ENCODE measurements at places on chromosomes 7 and 10.

- H3K4me3 ChIP-seq, result no peak overlapping the region
- H3K4me1 ChIP-seq, result no peaks in the 10 kb centered on the region
- DNase-seq, result no peak
- no peak overlapping the region for H3K27ac ChIP-seq
- H3K27me3 ChIP-seq, result no peaks in the 10 kb centered on the region
These were observed 80.1 kb downstream of the OSBPL3 start for GRCh38 chr7:24899905-24900304.

- no peaks in the 10 kb centered on the region for H3K36me3 ChIP-seq
- no peak overlapping the region for H3K4me3 ChIP-seq
- DNase-seq, result no peak
- H3K27ac ChIP-seq, result no peak overlapping the region
These were observed 190.9 kb upstream of the YAE1 start for GRCh38 chr7:39375047-39375873.

DNA sequence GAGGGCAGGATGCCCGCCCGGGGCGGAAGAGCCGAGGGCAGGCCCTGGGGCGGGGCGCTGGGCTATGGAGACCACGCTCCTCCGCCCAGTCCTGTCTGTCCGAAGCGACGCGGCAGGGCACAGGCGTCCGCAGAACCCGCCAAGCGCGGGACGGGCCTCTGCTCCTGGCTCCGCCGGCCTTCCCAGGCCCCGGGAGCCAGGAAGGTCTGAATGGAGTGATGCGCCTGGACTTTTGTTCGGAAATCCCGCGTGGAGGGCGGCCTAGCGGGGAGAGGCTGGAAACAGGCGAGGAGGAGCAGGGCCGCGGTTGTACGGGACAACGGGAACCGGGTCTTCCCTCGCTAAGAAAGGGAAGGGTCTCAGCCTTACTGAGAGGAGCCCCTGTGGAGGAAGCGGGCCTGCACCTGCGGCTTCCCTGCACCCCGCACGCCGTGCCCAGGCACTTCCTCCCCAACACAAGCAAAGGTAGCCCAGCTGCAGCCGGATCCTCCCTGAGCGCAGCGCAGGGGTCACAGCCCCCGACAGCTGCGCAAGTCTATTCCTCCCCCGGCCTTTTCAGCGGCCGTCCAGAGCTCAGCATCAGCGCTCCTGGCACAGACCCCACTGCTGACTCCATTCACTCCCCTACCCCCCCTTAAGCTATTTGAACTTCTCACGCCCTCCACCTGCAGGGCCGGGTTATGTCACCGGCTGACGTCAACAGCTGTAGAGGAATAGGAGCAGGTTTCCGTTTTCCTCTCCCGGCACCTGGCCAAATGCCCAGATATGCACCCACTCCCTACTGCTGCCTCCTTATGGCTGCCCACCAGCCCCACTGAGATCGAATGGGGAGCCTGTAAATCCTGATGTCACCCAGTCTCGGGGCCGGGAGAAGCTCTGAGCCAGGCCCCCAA, 143.2 kb upstream of the RET start:
- no peak overlapping the region for H3K27ac ChIP-seq
- DNase-seq, result no peak
- no peaks in the 10 kb centered on the region for H3K4me1 ChIP-seq
- no peaks in the 10 kb centered on the region for H3K36me3 ChIP-seq

GRCh38 chr7:91892821-91893340, 12.4 kb upstream of the MTERF1 start:
- H3K4me1 ChIP-seq, result no peaks in the 10 kb centered on the region
- H3K27me3 ChIP-seq, result no peaks in the 10 kb centered on the region
- DNase-seq, result no peak
- H3K36me3 ChIP-seq, result no peaks in the 10 kb centered on the region
- H3K27ac ChIP-seq, result no peak overlapping the region

DNA sequence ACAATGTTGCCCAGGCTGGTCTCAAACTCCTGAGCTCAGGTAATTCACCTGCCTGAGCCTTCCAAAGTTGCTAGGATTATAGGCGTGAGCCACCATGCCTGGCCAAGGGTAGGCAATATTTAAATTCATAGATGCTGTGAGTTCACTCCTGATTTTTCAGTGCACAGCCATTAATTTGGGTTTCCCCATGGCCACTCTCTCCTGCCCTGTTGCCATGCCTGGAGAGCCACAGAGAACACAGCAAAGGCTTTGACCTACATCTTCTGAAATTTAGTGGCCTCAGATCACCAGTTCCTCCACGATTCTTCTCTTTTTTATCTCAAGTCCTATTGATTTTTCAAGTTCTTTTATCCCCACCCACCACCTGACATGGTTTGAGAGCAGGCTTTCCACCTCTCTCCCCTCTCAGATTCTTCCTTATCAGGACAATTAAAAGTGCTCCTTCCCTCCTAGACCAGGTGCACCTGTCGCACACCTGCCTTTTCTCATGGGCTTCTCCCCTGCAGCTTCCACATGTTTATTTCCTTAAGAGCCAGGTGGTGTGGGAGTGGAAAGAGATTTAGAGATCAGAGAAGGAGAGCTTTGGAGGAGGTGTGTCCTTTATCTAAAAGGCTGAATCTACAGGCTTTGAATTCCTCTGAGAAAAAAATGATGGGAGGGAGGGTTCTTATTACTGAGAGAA, 123.8 kb downstream of the ADRA2A start:
- H3K36me3 ChIP-seq, result no peaks in the 10 kb centered on the region
- DNase-seq, result no peak
- no peak overlapping the region for H3K4me3 ChIP-seq
- no peak overlapping the region for H3K27ac ChIP-seq
- no peaks in the 10 kb centered on the region for H3K27me3 ChIP-seq
- H3K4me1 ChIP-seq, result no peaks in the 10 kb centered on the region

Data from adrenal gland (tissue), 19 donors.